Aortic smooth muscle cell (primary cell): ENCODE measurements at places on chromosomes 12 and 14. TPM values are rescaled to one million over a fixed set of nuclear protein-coding genes. Genes with fewer than 3 reads are reported as not detected.

NEDD8 gene
- 300 and 324 TPM in 2 replicates for total RNA-seq

CEBPE gene
- total RNA-seq = not detected in 2 replicates

MYF6 gene
- not detected in 2 replicates for total RNA-seq

PHLDA1 gene
- 67.4 and 120 TPM in 2 replicates for total RNA-seq

KIF26A gene
- 0.06 and 0.40 TPM in 2 replicates for total RNA-seq

CLEC6A gene
- not detected in 2 replicates for total RNA-seq

TMPO gene
- total RNA-seq = 47.6 and 69.2 TPM in 2 replicates

HEBP1 gene
- 9.8 and 14.5 TPM in 2 replicates for total RNA-seq

CDKN1B gene
- 42.8 and 44.7 TPM in 2 replicates for total RNA-seq

STAC3 gene
- total RNA-seq = 0.40 and 0.50 TPM in 2 replicates

CLEC4D gene
- not detected in 2 replicates for total RNA-seq

INSM2 gene
- not detected in 2 replicates for total RNA-seq

FOXM1 gene
- total RNA-seq = 8.5 and 9.3 TPM in 2 replicates

THTPA gene
- total RNA-seq = 15.0 and 18.0 TPM in 2 replicates

PWP1 gene
- 102 and 121 TPM in 2 replicates for total RNA-seq

INHBC gene
- total RNA-seq = not detected in 2 replicates

OTOGL gene
- 0.62 and 1.6 TPM in 2 replicates for total RNA-seq

OR4E2 gene
- not detected in 2 replicates for total RNA-seq

CIROP gene
- 0.06 and 0.13 TPM in 2 replicates for total RNA-seq

P3H3 gene
- 90.6 and 104 TPM in 2 replicates for total RNA-seq

RITA1 gene
- total RNA-seq = 11.1 and 12.6 TPM in 2 replicates

PCNX4 gene
- total RNA-seq = 65.4 and 69.3 TPM in 2 replicates

TSPAN9 gene
- 33.6 and 44.2 TPM in 2 replicates for total RNA-seq

TRIM9 gene
- total RNA-seq = 0.19 and 0.26 TPM in 2 replicates

LRRC10 gene
- not detected in 2 replicates for total RNA-seq

TMPRSS12 gene
- total RNA-seq = not detected in 2 replicates

CBX5 gene
- 39.2 and 44.6 TPM in 2 replicates for total RNA-seq

RNU4-1 gene
- total RNA-seq = under 0.01 TPM in 1 of 2 replicates, not detected in the other
